Placental pericyte (primary cell): ENCODE measurements at places on chromosomes 1 and 21. TPM values are rescaled to one million over a fixed set of nuclear protein-coding genes. Genes with fewer than 3 reads are reported as not detected.

NTMT2 gene
- total RNA-seq, result not detected in 2 replicates

PLA2G4A gene
- 22.8 and 39.7 TPM in 2 replicates for total RNA-seq

TRIM45 gene
- total RNA-seq, result 0.88 and 1.4 TPM in 2 replicates

ATAD3C gene
- under 0.01 TPM in 1 of 2 replicates, not detected in the other for total RNA-seq

INAVA gene
- 0.14 and 0.44 TPM in 2 replicates for total RNA-seq

BMP8B gene
- total RNA-seq, result under 0.01 and 0.14 TPM in 2 replicates

RCSD1 gene
- total RNA-seq, result under 0.01 and 0.57 TPM in 2 replicates
